ENCODE measurements at places on chromosomes 3 and 15.

DNA sequence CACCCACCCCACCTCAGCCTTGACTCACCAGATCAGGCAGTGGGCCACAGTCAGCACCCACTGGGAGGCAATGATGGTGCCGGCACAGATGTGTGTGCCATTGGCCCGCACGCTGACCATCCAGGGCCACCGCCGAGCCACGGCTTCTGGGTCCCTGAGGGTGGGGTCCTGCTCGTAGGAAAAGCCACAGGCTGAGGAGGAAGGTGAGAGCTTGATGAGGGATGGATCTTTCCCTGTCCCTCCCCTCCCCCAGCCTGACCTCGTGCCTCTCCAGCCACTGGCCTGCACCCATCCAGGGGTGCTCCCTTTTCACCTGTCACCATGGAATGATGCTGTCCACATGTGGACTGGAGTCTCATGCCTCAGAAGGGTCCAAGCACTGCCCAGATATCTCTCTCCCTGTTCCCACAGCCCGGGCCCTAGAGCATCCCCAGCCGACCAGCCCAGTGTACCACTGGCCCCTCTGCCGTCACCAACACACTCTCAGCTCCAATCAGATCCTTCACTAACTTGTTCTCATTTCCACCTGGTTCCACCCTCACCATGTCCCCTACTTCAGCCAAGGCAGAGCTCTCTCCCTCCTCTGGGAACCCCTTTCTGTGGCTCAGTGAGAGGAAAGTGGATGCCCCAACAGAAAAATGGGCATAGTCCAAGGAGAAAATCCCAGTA lies 2.0 kb downstream of the PRSS50 start:
- no peak for DNase-seq

DNA sequence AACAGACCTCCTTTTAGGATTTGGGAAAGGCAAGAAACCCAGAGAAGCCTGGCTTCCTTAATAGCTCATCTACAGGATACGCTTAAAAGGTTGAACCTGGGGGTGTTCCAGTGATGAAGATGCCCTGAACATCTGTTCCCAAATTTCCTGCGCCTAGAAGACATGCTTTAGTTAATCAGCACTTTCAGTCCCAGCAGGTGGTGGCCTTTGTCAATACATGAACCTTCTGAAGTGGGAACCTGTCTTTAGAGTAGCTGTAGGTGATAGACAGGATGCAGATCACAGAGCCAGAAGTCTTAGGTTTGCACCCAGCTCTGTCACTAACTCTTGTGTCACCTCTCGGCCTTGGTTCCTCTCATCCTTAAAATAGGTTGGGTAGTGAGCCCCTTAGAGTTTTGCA lies 149.7 kb upstream of the SYNPR start:
- DNase-seq: no peak

DNA sequence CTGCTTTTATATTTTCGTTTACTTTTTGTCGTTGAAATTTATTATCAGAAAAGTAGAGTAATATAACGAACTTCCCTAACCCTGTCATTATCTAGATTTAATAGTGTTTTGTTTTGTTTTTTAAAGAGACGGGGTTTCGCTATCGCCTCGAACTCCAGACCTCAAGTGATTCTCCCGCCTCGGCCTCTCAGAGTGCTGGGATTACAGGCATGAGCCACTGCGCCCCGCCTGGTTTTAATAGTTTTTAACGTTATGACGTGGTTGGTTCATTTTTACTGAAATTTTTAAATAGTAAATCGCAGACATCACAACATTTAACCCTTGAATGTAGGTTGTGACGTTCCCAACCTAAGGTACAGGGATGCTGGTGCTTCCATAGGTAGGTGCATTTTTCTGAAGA lies 1.0 kb downstream of the NGRN start:
- DNase-seq: no peak

- DNase-seq: no peak
Measured at GRCh38 chr3:187736418-187736871, 8.8 kb downstream of the BCL6 start.

- peak; percentile 25 for DNase-seq
Measured at GRCh38 chr3:179898024-179898423, 138.7 kb downstream of the PEX5L start.

- peak; percentile 21 for DNase-seq
Measured at GRCh38 chr3:61181874-61182273, 69.4 kb downstream of the FHIT start.

- no peak for DNase-seq
Measured at GRCh38 chr3:167835953-167836352, 100.4 kb downstream of the SERPINI1 start.

- DNase-seq: no peak
Measured at GRCh38 chr3:106482451-106482850, 613.6 kb upstream of the CBLB start.

DNA sequence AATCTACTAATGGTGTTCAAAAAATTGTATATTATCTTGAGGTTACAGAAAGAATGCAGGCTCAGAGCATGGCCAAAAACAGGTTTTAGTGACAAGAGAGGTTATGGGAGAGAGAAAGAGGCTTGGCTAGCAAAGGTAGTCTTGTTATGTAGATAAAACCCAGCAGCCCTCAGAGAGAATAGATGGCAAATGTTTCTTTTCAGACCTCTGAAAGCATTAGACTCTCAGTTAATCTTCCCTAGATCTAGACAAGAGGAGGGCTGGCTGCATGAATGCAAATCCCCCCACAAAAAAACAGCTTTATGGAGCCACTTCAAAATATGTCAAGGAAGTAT lies 62.2 kb downstream of the OSTN start:
- DNase-seq: no peak

DNA sequence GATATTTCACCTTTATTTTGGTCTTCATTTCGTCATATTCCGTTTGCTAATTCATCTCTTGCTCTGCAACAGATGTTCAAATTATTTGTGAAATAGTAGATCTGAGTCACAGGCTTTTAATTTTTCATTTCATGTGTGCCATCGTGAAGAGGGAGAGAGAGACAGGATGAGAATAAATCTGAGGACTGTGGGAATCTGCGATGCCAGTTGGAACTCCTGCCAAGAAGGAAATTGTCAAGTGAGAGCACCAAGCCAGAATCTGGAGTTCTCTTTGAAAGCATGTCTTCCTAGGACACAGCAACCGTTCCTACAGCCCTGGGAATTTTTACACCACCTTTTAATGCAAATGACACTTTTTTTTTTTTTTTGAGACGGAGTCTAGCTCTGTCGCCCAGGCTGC lies 48.8 kb downstream of the NSMCE3 start:
- DNase-seq: no peak

- DNase-seq: no peak
Measured at GRCh38 chr3:111721747-111722146, 126.6 kb upstream of the ZBED2 start.

GRCh38 chr3:131174752-131175151 lies 148.1 kb downstream of the NEK11 start:
- peak; percentile 51 for DNase-seq

GRCh38 chr3:74537857-74538256 lies 76.6 kb downstream of the CNTN3 start:
- DNase-seq: no peak

DNA sequence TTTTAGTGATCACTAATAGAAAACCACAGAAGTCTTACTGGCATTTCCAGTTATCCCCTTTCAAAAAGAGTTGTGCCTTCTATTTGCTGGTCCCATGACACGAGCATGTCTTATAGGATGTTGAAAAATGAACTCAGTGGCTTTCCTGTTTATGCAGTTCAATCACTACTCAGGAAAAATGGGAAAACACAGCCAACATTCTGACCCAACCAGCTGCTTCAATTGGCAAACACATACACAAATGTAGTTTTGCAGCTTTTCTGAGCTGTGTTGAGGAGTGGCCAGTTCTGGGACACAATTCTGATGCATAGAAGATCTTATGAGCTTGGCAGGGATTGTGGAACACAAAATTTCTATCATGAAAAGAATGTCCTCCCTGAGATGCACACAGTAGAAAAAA lies 40.3 kb downstream of the FSTL1 start:
- no peak for DNase-seq

- no peak for DNase-seq
Measured at GRCh38 chr15:90257776-90258175, 7.7 kb upstream of the NGRN start.

GRCh38 chr3:192899540-192899982 lies 18.1 kb downstream of the MB21D2 start:
- no peak for DNase-seq

GRCh38 chr15:45858491-45858890 lies 223.7 kb downstream of the SQOR start:
- DNase-seq: no peak

DNA sequence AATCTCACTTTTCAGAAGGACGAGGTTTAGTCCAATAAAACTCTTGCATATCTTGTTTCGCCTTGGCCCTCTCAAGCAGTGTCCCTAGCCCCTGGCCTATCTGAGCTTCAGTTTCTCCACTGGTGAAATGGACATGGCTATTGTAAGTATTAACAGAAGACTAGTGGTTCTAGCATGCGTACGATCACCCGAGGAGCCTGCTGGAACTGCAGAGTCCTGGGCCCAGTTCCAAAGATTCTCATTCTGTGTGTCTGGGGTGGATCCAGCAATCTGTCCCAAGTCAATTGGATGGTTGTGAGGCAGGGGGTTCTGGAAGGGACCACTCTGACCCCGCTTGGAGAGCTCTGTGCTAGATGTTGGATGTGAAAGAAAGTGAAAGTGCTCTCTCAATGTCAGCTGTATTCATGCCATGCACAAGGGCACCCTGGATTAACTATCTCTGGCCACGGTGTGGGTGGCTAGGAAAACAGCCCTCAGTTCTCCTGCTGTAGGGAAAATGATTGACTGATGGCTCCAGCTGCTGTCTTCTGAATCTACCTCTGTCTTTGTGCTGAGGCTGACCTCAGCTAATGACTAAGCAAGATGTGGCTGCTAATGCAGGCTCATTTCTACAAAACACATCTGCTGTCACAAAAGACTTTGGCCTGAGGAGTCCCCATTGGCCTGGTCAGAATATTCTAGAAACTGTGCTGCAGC lies 1.9 kb upstream of the PLA1A start:
- DNase-seq: no peak

DNA sequence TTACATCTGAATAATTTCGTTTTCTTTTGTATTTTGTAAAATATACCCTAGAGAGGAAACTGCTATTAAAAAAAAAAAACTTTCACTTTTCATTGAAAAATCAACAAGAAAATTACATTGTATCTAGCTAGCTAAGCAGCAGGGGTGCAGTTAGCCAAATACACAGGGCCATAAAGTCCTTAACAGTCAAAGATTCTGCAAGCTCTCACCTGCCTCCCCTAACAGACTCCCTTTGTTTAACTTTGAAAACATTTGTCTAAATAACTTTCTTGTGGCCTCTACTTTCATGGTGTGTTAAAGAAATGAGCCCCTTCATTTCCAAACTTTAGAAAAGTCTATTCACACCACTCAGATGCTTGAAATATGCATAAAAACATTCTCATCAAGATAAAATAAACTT lies 23.3 kb downstream of the CBLB start:
- no peak for DNase-seq

GRCh38 chr3:132038198-132038825 lies 3.5 kb upstream of the CPNE4 start:
- no peak for DNase-seq

DNA sequence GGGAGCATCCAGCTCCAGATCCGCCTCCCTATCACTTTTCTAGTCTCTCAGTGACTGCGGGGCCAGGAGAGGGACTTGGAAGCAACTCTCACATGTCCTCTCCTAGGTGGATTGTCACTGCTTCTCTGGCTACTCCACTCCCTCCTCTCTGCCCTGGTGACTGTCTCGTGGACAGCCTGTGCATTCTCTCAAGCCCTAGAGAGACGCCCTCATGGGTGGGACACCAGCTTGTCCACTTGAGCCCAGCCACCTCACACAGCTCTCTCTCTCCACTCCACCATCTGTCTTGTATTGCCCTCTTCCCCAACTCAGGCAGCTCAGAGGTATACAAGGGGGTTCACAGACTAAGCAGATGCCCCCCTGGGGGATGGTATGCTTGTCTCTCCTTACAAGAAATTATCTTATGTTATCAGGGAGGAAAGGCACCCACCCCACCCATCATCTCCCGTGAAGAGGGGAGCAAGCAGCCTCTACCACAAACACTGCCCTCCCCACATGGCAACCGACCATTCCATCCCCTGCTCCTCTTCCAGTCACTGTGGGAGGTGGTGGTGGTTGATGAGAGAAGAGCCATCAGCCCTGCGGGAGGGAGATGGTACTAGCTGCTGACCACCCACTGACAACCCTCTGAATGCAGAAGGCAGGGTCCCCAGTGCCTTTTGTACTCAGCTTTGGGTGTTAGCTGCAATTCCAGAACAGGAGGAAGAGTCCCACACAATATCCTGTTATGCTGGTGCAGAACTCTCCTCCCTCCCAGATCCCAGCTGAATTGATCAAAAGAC lies 15.5 kb upstream of the LOXL1 start:
- DNase-seq: no peak

DNA sequence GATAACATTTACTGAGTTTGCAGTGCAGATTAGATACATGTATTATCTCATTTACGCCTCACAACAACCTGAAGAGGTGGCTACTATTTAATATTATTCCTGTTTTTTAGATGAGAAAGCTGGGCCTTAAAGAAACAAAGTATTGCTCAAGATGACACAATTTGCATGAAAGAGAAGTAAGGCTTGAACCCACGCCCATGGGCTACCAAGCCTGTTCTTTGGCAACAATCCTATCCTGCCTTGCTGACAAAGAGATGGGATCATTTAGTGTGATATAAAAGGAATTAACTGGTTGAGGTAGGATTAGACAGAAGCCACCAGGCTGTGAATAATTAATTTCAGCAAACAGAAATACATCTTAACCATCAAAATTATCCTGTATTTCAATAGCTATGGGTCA lies 9.2 kb upstream of the LDHAL6B start:
- no peak for DNase-seq

DNA sequence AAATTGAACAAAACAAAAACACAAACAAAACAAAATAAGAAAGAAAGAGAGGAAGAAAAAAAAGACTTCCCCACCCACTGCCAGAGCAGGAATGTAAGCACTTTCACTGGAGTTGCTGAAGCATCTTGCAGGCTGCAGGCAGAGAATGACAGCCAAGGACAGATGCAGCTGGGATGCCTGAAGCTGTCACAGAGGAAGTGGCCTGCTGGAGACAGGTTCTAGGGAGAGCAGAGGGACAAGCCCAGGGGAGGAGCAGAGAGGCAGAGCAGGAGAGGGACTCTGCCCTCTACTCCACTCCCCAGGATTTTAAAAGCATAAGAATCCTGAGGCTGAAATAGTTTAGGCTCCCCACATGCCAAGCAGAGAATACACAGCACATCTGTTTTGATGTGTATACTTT lies 326.2 kb downstream of the TUSC7 start:
- DNase-seq: no peak

DNA sequence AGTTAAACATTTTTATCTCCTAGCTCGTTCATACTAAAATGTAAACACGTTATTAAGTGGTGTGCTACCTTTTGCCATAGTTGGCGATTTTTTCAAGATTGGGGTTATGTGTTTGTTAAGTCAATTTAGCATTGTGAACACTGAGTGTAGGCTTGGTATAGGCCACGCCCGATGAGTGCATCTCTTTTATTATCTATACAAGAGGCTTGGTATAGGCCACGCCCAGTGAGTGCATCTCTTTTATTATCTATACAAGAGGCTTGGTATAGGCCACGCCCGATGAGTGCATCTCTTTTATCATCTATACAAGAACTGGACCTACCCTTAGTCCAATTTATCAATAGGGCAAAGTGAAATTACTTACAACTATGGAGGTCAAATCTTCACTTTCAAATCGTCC lies 70.4 kb downstream of the NIPA2 start:
- DNase-seq: no peak
